Muscle of leg (tissue), 16 donors: ENCODE measurements at places on chromosomes 16 and 17. TPM values are rescaled to one million over a fixed set of nuclear protein-coding genes. Genes with fewer than 3 reads are reported as not detected.

The SLC16A11 gene
- total RNA-seq, result 0.04 TPM

The TBC1D3 gene
- total RNA-seq, result not detected

The ABCC12 gene
- 0.22 TPM for total RNA-seq

The NPIPB13 gene
- 2.8 TPM for total RNA-seq

The KDM8 gene
- total RNA-seq, result 5.4 TPM

The TEX14 gene
- total RNA-seq, result 2.1 TPM

The ADORA2B gene
- 2.1 TPM for total RNA-seq

The LIMD2 gene
- 7.7 TPM for total RNA-seq
